ENCODE measurements at places on chromosomes 12 and 14.

DNA sequence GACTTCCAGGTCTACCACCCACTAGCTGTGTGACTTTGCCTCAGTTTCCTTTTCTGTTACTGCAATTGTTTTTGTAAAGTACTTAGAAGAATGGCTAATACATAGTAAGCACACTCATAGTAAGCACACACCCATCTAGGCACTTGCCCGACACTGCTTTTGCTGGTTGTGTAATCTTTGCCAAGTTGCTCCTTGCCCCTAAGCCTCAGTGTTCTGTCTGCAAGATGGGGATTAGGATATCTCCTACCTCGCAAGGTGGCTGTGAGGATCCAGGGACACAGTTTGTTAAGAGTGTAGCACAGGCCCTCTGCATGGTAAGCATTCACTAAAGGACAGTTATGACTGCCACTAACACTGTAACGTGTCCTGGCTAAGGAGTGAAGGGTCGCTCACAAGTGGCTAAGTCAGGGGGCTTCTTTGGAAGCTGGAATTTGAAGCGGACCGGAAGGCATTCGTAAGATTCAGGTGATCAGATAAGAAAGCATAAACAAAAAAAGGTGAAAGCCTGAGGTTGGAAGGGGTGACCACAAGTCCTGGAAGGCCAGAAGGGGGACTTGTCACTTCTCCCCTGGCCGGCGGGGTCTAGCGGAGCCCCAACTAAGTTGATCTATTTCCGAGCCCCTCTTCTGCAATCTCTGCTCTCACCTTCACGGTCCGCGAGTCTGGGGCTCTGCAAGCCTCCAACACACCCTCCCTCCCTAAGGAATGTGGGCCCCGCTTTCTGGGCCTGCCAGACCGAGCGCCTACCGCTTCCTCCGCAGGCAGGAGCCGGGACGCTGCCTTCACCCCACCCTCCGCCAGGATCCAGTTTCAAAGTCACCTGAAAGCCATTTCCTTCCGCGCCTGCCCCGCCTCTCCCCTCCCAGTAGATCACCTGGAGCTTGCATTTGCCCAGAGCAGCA is 1.5 kb upstream of the PLEKHG3 start:
- DNase-seq: peak; percentile 83

GRCh38 chr12:57852620-57853500 is 6.3 kb upstream of the CTDSP2 start:
- no peak for DNase-seq

- DNase-seq: no peak
Observed at GRCh38 chr12:77947746-77948145, 117.1 kb downstream of the NAV3 start.

- no peak for DNase-seq
Observed at GRCh38 chr14:51093371-51094281, 1.3 kb downstream of the TRIM9 start.

GRCh38 chr12:38930990-38931389 is 25.6 kb upstream of the CPNE8 start:
- DNase-seq: no peak

DNA sequence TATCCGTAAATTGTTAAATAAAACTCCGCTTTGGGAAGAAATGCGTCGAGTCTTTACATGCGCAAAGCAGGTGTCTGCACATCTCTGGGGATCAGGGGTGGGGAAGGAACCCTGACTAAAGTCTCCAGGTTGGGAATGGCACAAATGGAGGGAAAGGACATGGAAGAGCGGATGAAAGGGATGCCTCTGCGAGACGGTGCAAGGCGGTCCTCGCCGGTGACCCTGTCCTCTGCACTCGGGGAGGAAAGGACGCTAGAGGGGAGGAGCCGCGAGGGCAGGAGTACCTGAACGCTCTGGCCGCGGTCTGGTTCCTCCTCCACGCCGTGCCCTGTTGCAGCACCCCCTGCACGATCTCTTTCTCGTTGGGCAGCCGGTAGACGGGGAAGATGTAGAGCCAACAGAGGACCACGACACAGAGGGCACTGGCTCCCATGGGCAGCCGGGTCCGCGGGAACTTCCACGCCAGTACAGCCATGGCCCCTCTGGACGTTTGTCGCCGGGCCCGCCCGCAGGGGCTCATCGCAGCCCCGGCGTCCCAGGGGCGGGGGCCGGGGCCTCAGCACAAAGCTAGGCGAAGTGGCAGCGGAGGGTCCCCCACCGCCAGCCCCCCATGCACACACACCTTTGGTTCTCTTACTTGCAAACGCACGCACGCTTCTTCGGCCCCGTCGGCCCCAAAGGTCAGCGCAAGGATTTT is 646 bp downstream of the ST8SIA1 start:
- DNase-seq: no peak

GRCh38 chr12:110776410-110776809 is 33.7 kb upstream of the PPP1CC start:
- DNase-seq: no peak

DNA sequence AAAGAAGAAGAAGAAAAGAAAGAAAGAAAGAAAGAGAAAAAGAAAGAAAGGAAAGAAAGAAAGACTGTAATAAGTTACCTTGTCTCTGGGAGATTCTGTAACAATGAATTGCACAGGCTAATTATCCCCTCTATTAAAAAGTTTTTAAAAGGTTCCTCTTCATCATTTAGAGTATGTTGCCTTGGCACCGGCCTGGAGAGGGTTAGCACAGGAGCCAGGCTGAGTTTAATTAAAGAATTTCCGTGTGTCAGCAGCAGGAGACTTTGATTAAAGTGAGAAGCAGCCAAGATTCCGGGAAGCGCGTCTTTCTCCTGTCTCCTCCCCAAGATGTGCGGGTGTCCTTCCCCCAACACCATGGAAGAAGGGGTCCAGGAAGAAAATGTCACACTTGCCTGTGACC is 92.8 kb upstream of the ETV6 start:
- DNase-seq: no peak

GRCh38 chr14:74898694-74899093 is 17.0 kb downstream of the DLST start:
- DNase-seq: no peak

DNA sequence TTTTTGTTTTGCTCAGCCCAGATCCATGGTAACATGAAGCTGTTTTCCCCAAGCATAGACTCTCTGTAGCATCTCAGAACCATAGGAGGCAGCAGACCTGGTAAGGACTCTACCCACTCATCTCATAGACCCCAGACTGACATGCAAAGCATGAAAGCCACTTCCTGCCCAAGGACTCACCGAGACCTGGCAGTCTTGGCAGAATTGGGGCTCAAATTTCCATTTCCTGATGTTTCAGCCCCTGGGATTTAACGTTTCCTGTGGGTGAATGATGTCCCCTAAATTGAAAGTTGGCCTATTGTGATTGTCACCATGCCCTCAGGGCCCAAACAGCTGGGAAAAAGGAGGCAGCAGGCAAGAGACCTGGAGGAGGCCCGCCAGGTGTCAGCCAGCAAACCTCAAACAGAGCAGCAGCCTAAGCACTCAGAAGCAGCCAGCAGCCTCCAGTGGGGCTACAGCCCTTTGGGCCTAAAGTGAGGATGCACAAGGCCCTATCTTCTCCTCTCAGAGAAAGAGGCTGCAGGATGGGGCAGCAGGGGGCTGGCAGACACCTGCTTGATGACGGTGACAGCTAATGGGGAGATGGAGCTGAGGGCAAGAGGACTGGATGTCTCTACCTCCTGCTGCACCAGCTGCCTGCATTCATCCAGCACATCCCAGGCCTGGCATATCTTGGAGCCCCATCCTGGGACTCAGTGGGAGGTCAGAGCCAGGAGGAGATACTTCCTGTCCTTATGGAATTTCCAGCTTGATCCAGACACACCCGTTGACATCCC is 8.5 kb downstream of the KRT85 start:
- no peak for DNase-seq

DNA sequence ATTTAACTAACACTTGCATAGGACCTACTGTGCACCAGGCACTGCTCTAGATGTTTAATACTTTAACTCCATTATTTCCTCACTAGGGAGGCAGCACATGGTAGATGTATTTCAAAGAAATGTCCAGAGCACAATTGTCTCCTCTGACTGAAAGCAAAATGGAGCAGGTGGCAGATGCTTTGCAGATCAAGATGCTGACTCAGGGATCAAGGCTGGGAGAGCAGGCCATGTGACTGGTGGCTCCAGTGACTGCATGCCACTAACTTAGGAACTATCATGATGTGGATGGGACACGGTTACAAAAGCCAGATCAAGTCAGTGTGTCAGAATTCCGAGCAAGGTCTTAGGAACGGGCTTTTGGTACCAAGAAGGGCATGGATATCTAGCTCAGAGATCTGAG is 28.2 kb downstream of the SERPINA11 start:
- no peak for DNase-seq

DNA sequence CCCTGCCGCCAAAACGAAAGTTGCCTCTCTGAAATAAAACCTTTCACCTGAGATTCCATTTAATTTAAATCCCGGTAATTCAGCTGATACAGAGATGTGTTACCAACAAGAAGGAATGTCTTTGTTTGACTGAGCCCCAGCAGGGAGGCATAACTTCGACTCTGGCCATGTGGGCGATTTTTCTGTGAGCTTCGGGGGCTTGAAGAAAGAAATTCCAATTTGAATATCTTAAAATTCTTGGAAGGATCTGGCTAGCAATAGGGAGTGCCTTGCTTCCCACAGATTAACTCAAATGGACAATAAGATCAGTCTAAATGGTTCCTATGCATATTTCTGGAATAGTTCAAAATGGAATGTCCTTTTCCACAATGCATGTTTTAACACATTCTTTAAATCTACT is 252.5 kb upstream of the TMPO start:
- DNase-seq: no peak

DNA sequence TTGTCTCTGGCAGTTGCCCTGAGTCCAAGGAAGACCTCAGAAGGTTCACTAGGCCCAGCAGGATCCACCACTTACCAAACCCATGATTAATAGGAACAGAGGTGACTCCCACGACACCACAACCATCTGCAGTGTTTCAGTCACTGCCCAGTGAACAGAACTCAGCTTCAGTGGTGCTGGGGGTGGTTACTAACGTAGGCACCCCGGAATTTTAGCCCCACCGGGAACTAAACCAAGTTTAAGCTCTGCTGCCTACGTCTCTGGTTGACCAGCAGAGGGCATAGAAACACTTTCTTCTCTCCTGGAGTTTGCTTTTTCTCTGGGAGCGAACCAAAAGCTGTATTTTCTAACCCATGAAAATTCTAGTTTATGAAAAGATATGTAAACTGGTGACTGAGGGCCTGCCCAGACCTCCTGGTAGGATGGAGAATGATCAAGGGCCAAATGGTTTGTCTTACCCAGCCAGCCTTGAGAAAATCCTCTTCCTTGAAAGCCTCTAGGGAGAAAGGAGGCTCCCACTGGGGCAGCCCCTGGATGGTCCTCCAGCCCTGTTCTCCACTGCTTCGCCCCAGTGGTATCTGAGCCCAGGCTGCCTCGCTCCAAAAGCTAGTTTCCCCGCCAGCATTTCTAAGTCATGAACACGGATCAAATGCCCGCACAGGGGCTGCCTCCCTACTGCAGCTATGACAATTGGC is 379.8 kb downstream of the DPF3 start:
- no peak for DNase-seq

DNA sequence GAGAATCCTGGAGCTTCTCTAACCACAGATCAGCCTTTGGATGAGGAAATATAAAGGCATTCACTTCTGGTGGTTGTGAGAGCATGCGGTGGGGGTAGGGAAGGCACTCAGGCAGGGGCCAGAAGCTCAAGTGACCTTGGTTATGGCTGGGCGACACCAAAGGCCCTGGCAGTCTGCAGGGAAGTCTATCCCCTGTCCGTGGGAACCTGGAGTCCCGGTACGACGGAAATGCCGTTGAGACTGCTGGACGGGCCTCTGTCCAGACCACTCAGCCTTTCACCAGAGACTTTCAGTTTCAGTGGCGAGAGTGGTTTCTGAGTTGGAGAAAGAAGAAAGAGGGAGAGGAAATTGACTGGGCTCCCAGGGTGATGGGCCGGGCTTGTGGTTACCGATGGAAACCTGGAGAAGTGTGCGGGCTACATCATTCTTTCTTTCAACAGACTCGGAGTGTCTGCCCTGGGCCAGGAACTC is 20.9 kb downstream of the ISCA2 start:
- DNase-seq: no peak

DNA sequence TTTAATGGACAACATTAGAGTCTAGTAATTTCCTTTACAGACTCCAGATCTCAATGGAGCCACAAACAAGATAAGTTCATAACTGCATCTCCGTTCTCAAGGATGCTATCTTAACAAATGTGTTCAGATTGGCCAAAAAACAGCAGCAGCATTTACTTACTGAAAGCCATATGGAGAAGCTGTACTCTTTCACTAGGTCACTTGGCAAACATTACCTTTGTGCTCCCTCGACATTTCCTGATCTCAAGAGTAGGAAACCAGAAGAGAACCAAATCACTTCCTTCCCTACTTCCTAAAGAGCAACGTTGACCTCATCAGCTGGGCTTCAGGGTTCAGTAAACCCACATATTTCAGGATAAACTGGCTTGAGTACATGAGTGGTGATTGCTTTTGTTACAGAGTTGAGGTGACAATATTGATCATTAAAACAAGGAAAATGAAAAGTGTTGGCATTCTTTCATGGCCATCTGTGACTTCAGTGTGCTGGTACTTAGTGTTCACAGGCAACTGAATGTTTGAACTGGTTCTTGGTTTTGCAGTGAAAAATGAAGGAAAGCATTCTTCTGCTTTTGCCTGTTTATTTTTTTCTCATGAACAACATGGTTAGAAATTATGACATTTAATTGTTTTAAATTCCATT is 449.6 kb downstream of the TMEM117 start:
- DNase-seq: no peak

GRCh38 chr14:104186575-104186974 is 48.2 kb downstream of the KIF26A start:
- DNase-seq: no peak

- DNase-seq: no peak
Observed at GRCh38 chr12:93704122-93704521, 26.9 kb downstream of the CRADD start.

DNA sequence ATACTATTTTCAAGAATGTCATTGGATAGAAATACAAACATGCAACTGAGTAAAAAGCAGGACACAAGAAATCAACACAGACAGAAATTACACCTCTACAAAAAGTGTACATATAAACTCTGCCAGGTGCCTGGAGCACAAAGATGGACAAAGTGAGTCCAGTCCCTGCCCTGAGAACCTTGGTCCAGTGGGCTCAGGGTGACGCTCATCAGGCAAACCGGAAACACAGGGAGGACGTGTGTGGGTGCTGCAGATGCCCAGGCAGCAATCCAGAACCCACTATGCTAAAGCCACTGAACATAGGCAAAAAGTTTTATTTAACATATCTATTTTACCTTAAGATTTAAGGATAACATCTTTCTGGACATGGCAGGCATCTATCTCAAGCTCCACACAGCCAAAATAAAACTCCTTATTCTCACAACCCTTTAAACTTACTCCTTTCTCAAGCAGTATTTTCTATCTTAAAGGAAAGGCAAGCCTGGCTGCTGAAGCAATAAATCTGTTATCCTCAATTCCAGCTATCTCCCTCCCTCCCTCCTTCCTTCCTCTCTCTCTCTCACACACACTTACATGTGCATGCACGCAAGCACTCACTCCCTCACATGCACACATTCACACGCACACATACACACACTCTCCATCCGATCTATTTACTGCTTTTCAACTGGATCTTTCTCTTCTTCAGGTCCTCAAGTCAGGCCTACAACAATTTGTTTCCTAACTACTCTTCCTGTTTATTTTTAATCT is 10.2 kb downstream of the PPP1R13B start:
- DNase-seq: no peak
